ENCODE measurements at places on chromosomes 3 and 15.

- DNase-seq, result no peak
Measured at GRCh38 chr15:38687775-38688495, 123.3 kb upstream of the RASGRP1 start.

DNA sequence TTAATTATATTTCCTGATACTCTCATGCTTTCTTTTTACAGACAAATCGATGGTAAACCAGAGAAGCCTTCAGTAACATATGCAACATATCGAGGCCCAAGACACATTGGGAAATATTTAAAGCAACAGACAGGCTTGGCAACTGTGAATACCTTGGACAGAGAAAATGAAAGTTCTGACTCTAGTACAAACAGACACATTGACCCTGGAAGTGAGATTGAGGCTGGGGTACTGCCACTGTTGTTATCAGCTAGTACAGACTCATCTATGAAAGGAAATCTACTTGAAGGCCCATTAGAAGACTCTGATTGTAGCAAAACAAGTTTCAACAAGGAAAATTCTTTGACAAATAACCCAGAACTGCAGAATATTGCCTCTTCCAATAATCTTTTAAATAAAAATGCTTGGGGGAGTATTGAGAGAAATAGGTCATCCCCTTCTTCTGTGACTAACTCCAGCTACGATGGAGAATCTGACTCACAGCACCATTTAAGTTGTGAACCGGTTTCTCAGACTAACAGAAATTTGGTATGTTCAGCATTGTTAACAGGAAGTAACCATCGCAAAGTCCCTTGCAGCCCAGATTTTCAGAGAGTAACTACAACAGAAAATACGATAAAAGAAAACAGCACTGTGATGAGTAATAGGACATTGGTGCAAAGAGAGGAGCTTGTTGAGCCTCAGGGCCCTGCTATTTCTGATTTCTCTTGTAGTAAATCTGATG lies 50.2 kb downstream of the CRYBG3 start:
- peak; percentile 21 for DNase-seq

DNA sequence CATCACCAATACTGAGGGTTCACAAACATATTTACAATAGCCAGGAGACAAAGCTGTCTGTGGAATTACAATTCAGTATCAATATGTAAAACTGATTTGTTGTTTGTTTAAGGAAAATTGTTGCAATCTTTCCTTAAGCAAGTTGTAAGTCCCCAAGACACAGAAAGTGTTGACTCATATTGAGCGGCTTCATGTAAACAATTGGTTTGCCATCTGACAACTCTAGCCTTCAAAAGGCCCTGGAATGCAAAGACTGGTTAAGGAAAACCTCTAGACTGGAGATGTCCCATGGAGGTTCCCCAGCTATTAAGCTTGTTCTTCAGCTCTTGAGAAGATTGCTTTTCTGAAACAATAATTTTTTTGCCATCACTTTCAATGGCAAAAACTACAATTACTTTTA lies 283.7 kb upstream of the PROK2 start:
- DNase-seq, result no peak

GRCh38 chr3:99543796-99544195 lies 94.6 kb upstream of the COL8A1 start:
- no peak for DNase-seq

- no peak for DNase-seq
Measured at GRCh38 chr3:186128158-186128557, 19.3 kb upstream of the ETV5 start.

GRCh38 chr3:171566803-171567422 lies 106.7 kb upstream of the TNIK start:
- DNase-seq, result no peak

DNA sequence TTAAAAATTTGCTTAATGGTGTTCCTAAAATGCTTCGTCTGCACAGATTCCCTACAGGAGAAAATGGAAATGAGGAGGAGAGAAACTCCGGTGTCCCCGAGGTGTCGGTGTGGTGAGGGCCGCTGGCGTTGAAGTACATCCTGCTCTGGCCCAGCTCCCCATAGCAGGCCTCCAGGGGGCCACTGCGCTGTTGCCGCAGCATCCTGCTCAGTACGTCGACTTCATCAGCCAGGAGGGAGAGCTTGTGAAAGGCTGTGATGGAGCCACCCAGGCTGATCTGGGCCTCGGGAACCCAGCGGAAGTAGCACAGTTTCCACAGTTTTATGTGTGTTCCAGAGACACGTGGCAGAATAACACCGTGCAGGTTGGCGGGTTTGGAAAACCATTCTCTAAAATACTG lies 37.8 kb downstream of the FAN1 start:
- no peak for DNase-seq

DNA sequence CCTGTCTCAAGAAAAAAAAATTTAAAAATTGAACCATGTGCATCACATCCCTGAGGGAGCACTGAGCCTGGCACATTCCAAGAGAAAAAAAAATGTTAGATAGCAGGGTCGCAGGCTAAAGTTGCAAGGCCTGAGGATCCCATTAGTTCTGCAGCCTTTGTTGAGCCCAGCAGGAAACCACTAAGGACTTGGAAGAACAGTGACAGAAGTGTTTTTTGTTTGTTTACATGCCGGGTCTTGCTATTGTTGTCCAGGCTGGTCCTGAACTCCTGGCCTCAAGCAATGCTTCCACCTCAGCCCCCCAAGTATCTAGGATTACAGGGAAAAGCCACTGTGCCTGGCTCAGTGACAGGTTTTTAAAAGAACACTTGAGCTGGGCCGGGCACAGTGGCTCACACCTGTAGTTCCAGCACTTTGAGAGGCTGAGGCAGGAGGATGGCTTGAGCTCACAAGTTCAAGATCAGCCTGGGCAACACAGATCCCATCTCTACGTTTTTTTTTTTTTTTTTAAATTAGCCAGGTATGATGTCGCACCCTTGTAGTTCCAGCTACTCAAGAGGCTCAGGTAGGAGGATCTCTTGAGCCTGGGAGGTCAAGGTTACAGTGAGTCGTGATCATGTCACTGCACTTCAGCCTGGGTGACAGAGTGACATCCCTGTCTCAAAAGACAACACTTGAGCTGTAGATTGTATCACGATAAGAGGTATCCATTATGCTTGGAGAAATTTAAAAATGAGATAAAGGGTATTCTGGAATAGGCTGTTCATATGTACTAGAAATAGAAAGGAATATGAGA lies 15.2 kb downstream of the CHAC1 start:
- no peak for DNase-seq

- DNase-seq, result no peak
Measured at GRCh38 chr3:105826778-105827634, 41.8 kb downstream of the CBLB start.

DNA sequence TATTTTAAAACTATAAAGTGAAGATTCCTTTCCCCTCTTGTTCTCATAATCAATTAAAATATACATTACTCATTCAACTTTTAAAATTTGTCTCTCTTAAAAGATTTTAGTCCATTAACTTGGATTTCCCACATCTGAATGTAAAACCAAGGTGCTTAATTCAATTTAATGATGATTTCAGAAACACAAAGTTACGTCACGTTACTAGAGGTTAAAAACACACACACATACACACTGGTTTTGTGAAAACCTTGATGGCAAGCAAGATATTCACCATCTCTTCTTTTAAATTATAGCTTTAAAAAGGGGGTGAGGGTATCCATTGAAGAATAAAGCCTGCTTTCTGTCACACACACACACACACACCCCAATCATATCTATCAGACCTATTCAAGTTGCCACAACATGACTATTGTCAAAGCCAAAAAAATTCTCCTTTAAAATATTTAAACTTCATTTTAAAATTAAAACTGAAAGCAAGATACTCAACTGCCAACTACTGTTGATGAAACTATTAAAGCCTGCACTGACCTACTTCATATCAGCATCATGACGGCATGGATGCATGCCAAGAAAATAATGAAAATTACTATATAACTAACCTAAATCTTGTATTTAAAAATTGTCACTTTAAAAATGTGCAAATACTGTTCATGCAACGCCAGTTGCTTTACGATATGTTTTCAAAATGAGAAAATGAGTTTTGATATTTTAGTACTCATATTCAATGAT lies 2.1 kb downstream of the RFX7 start:
- no peak for DNase-seq

DNA sequence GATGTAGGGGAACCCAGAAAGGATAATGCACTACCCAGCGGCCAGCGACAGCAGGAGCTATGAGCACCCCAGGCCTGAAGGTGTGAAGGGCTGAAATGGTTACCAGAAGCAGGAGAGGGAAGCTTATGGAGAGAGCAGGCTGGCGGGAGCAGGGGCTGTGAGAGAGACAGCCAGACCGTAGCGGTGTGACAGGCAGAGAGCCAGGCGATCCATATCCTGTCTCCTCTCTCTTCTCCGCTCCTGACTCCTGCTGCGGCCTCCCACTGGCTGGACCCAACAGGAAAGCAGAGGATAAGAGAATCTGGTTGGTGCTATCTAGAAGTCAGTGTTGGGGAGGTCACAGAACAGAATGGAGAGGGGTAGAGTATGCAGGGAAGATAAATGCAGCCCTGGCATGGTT lies 49.9 kb downstream of the BTD start:
- DNase-seq, result no peak

DNA sequence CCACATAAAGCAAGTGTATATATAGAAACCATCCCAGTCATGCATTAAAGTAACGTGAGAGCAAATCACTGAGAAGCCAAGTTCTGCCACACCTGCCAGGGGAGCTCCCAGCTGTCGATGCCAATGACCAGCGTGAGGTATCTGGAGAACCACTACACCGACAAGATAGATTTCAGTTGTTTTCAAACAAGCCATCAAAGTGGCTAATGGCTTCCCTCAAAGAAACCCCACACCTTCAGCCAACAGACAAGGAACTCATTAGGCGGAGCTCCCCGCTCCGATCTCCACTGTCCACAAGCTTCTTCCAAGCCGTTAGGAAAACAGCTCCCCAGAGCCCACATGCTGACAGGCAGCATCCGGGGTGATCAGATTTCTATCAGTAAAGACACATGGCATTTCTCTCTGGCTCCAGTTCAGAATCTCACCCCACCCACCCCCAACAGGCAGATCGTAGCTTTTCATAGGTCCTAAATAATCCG lies 54.2 kb upstream of the SPATA12 start:
- no peak for DNase-seq

DNA sequence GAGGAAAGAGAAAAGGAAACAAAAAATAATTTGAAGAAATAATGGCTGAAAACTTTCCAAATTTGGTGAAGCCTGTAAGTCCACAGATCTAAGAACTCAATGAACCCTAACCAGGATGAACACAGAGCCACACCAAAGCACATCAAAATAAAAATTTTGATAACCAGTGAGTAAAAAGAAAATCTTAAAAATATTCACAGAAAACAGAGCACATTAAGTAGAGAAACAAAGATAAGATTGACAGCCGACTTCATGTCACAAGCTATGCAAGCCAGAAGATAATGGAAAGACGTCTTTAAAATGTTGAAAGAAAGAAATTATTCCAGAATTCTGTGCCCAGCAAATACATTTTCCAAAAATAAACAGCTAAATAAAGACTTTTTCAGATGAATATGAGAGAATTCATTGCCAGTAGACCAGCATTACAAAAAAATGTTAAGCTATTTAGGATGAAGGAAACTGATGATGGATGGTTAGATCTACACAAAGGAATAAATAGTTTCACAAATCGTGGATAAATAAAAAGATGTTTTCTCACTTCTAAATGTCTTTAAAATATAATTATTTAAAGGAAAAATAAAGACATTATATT lies 140.2 kb upstream of the SKOR1 start:
- DNase-seq, result no peak

- no peak for DNase-seq
Measured at GRCh38 chr15:90160781-90161727, 40.1 kb upstream of the SEMA4B start.

DNA sequence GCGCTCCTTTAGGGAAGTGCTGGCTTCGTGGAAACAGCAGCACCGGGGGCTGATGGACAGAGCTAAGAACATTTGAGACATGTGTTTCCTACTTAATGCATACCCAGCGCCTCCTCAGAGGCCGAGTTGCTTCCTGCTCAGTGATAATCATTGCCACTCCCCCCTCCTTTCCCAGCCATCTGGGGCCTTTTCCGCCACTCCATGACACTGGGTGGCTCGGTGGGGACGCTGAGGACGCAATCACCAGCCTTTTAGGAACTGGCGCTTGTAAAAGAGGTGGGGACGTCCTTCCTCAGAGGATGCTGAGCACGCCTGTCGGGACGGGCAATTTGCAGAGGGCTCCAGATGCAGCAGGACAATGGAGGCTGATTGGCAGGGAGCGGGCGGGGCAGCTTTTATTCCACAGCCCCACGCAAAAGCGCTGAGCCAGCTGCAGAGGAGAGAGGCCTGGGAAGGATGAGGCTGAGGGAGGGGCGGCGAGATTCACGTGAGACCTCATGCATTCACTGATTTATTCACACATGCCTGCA lies 22.2 kb upstream of the IQSEC1 start:
- DNase-seq, result no peak

- peak; percentile 35 for DNase-seq
Measured at GRCh38 chr15:94164202-94164807, 67.1 kb upstream of the MCTP2 start.

DNA sequence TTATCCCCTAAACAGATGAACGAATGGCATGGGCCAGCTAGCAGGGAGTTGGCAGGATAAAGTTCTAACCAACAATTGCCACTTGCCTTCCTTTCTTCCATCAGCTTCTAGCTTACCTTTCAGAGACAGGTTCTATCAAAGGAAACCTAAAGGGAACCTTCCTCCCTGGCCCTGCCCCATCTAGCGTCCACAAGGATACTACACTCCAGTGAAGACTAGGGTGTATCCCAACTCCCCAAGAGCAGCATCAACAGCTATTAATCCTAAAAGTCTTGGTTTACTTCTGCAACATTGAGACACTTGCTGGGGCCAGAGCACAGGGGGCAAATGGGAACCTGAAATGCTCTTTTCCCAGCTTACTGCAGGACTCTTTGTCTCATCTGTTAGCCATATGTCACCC lies 37.0 kb upstream of the TMC3 start:
- DNase-seq, result no peak

DNA sequence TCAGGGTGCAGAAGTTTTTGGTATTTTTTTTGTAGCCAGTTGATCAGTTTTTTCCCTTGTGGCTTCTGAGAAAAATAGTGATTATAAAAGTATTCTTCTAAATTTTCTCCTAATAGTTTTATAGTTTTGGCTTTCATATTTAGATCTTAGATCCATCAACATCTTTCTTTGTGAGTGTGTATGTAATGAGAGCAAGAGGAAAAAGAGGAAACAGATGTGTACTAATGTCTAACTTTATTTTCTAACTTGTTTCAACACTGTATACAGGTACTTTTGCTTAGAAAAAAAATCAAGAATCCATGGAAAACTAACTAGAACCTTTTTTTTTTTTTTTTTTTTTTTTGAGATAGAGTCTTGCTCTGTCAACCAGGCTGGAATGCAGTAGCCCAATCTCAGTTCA lies 53.1 kb downstream of the ARRDC4 start:
- DNase-seq, result no peak

GRCh38 chr15:95174301-95175259 lies 943.2 kb downstream of the MCTP2 start:
- no peak for DNase-seq

DNA sequence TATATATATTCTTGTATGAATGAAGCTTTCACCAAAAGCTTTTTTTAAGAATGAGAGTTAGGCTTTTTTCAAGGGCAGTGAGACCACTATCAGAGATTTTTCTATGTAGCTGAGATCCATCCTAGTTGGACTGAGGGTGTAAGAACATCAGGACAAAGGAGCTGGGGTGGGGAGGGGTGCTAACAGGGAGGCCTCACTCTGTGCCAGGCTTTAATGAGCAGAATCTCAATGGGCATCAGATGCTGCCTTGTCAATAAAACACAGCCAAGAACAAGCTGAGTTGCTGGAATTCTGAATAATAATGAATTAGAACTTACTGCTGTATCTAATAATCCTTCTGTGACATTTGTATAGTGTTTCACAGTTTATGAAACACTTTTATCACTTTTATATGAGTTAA lies 41.4 kb upstream of the USP3 start:
- DNase-seq, result no peak

- DNase-seq, result no peak
Measured at GRCh38 chr3:73479325-73479724, 145.4 kb downstream of the PDZRN3 start.
